ENCODE measurements at places on chromosomes 6 and 20.

- no peak for DNase-seq
These were observed 222.6 kb downstream of the OTOR start for GRCh38 chr20:16970776-16971175.

GRCh38 chr6:110554966-110555460 is 78.6 kb upstream of the SLC22A16 start:
- DNase-seq = no peak

- DNase-seq = no peak
These were observed 81.5 kb downstream of the RREB1 start for GRCh38 chr6:7189101-7189758.

- no peak for DNase-seq
These were observed 57.6 kb upstream of the UNC93A start for GRCh38 chr6:167233490-167233889.

- no peak for DNase-seq
These were observed 194.1 kb downstream of the OGFRL1 start for GRCh38 chr6:71482742-71483141.

- no peak for DNase-seq
These were observed 404.7 kb downstream of the TAF4 start for GRCh38 chr20:61661025-61661424.

DNA sequence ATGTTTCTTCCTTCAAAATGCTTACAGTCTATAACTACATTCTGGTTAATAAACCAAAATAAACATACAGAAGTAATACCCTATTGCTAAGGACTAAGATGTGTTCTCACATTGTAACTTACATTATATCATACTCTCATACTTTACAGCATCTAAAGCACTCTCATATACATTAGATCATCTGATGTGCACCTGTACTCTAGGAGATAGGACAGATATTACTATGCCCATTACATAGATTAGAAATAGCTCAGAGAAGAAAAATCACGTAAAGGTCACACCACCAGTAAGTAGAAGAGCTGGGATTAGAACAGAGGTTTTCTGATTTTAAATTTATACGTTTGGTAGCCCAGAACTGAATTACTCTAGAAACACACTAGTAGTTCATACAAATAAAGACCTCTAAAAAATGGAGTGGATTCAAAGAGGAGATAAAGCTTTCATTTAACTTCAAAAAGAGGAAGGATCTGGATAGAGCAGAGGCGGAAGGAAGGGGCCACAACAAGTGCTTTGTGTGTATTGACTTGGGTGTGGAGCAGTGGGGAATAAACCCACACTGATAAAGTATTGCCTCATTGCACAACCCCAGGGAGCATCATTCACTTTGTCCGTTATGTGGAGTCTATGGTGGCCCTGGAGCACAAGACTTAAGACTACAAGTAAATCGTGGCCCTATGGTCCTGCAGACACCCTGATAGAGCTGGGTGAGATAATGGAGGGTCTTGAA is 30.9 kb downstream of the SLC2A12 start:
- DNase-seq = no peak

DNA sequence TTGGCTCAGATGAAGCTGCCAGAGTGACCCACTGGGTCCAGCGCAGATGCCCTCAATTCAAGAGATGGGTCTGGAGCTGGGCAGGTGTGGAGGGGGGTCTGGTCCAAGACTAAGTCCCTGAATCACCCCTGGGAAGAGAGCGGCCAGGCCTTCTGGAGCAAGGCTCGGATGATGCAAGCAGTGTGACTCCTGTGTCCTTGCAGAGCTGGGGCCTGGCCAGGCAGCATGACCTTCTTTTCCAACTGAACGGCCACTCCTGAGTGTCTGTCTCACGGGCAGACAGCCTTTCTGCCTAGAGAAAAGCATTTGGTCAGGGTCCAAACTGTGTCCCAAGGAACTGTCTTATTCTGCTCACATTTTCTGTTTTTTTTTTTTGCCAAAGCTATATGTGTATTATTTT is 42.6 kb upstream of the FNDC1 start:
- no peak for DNase-seq

DNA sequence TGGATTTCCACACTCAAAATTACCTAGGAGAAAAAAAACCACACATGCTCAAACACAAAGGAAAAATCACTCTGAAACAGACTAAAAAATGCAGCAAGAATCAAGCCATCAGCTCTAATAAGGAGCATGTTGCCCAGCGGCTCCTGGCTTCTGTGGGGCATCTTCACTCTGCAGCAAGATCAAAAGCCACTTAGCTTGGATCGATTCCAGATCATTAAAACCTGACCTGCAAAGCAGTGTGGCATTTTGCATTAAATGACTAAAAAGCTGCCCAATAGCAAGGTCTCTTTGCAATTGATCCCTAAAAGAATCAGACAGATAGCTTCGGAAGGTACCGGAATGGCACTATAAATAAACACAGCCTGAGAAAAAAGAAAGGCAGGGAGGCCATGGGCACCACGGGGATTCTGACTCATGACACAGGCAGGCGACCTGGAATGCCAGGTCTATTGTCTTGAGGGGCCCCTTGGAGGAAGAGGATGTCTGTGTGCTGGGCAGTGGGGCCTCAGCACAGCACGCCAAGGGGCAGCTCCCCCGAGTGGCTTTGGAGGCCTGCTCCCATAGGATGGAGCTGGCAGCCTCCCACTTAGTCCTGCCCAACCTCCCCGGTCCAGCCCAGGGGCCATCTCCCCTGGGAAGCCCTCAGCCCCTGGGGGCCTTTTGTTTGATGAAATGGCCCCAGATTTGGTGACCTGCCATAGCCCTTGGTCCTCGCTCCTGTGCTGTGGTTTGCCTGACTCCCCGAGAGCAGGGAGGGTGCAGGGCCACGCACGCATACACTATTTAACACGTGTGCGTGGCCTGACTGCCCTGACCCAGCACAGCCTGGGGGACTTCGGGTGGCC is 7.6 kb downstream of the LEMD2 start:
- no peak for DNase-seq

DNA sequence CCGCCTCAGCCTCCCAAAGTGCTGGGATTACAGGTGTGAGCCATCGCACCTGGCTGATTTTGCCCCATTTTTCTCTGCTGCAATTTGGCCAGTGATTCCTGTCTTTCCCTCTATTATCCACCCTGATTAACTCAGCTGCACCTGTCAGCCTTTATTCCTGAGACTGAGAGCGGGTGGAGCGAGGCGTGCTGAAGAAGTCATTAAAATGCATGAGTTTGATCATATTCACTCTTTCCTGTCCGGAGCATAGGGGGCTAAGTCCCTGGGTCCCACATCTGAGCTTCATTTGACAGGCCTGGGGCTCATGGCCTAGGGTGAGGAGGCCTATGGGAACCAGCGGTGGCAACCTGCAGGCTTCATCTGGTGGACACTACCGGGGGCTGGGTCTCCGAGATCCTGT is 25.7 kb upstream of the CTNNBL1 start:
- DNase-seq = no peak

DNA sequence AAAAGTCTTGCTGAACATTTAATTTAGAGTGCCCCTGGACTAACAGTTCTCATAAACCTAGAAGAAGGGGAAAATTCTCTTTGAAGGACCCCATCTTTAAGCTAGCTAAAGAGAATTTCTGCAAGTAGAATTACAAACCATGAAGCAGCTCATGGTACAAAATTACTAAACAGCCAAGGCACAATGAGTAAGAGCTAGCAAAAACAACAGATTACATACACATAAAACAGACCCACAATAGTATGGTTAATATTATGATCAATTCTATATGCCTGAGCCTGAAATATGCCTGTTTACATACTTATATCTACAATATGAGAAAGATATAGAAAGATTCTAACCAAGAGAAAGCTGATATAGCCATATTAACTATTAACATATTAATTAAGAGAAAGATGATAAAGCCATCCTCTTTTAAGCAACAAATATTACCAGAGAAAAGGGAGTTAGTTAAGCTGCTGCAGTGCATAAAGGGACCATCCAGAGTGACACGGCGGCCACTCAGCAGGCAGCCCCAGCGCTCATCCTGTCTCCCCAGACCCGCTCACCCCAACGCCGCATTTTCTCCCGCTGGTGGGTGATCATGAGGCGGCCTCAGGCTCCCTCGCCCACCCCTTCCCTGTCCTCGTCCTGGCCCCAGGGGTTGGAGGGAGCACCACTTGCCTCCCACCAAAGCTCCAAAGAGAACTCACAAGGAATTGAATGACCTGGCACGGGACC is 98.4 kb upstream of the CARMIL1 start:
- DNase-seq = no peak

- DNase-seq = no peak
These were observed 64.7 kb upstream of the MTHFD1L start for GRCh38 chr6:150800674-150801314.

GRCh38 chr20:33769043-33769442 is 37.2 kb downstream of the ZNF341 start:
- no peak for DNase-seq

DNA sequence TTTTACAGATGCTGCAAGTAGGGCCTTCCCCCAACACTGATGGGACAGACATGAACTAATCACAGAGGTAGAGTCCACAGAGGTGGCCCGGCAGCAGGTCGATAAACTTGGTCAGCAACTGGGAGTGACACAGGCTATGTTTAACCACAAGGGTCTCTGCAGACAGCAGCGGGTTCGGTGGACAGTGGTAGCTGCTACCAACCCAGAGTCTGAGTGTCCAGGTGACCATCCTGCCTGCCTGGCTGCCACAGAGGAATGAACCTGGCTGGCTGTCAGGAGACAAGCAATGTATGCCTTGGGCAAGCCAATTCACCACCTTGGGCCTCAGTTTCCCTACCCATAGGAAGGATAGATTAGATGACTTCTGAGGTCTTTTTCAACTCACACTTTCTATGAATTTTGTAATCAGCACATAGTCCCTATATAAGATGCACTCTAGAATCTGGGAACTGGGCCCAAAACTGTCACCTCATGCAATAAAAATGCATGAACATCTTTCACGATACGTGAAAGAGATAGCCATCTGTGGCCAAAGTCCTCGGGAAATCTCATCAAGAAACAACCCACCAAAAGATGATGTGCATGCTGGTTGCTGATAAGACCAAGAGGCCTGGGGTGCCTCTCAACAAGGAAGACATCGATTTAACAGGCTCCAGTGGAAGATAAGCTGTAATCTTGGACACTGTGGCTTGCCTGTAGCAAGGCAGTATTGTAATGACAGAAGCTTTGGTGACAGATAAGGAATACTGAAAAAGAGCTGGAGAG is 30.5 kb downstream of the MDGA1 start:
- no peak for DNase-seq

GRCh38 chr6:141598487-141598886 is 534.2 kb upstream of the GJE1 start:
- DNase-seq = no peak

DNA sequence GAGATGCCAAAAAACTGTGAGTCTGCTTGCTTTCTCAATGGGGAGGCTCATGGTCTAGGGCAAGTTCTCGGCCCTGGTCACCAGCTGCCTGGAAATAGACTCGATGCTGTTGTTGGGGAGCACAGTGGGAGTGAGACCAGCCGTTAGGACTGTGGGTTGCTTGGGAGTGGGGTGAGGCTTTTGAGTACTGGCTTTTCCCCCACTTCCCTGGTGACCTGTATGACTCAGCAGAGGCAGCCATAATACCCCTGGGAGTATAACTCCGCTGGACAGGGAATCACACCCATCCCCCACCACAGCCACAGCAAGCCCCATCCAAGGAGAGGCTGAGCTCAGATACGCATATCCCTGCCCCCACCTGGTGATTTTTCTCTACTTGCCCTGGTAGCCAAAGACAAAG is 48.9 kb upstream of the OGFRL1 start:
- no peak for DNase-seq

DNA sequence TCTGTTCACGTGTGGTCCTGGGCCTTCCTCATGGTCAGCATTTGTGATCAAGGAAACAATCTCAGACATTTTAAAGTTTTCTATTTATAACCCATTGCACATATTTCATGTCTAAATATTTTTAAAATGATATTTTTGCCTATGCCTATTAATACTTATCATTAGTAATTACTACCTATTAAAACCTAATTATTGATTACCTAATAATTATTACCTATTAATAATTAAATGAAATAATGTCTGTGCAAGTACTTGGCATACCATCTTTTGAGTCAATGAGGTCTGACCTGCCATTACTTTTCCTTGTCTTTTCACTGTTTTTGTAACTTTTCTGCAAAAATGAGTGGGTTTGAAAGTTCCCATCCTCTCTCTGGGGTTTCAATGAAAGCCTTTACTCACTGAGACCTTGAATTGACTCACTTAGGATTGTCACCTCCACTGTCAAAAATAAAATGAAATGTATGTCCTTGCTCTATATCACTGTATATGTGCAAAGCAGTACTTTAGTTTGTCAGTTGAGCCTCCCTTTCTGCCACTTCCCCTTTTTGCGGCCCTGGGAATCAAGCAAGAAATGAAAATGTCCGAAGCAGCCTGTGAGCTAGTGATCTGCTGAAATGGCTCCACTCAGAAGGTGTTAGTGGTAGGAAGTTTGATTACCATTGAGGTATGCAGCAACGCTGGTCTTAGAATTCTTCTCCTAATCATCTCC is 87.8 kb downstream of the L3MBTL3 start:
- no peak for DNase-seq

- no peak for DNase-seq
These were observed 29.5 kb upstream of the SALL4 start for GRCh38 chr20:51831866-51832265.
